Mammary epithelial cell (primary cell): ENCODE measurements at places on chromosomes 1 and 21.

- no peak for DNase-seq
Measured at GRCh38 chr1:20265250-20265649, 25.4 kb upstream of the VWA5B1 start.

- no peak for DNase-seq
Measured at GRCh38 chr1:228795596-228795995, 60.3 kb downstream of the RHOU start.

- peak; percentile 14 for DNase-seq
Measured at GRCh38 chr1:182299728-182300616, 91.6 kb downstream of the GLUL start.

DNA sequence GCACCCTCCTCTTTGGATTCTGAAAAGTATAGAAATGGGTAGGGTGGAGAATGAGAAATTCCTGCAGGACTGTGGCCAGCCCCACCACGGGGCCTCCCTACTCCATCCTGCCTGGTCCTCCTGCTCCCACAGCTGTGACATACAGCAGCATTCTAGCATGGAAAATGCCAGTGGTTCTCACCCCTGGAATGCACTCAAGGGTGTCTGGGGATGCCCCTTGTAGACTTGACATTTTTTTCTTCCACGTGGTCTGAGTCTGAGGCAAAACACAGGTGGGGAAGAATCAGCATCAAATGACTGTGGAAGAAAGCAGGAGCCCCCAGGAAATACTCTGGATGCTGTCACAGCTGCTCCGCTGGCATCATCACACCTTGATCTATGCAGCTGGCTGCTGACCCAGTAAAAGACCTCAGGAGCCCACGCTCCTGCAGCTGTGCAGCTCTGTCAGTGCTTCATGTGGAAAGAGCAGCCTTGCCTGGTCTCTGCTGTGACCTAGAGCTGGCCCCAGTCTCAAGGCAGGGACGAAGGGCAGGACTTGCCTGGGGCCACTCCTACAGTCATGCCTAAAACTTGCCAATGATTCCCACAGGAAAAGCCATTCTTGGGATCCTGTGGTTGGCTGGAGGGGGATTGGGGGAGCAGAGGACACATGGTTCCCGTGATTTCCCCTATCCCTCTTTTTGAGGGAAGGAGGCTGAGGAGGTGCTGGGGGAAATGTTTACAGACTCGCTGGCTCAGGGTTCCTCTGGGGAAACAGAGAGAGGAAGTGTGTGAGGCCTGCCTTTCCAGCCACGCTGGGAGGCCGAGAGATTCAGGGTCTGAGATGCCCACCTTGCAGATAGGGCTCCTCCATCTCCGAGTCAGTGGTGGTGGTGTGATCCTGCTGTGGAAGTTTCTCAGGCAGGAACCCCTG, 10.8 kb upstream of the A3GALT2 start:
- no peak for DNase-seq

DNA sequence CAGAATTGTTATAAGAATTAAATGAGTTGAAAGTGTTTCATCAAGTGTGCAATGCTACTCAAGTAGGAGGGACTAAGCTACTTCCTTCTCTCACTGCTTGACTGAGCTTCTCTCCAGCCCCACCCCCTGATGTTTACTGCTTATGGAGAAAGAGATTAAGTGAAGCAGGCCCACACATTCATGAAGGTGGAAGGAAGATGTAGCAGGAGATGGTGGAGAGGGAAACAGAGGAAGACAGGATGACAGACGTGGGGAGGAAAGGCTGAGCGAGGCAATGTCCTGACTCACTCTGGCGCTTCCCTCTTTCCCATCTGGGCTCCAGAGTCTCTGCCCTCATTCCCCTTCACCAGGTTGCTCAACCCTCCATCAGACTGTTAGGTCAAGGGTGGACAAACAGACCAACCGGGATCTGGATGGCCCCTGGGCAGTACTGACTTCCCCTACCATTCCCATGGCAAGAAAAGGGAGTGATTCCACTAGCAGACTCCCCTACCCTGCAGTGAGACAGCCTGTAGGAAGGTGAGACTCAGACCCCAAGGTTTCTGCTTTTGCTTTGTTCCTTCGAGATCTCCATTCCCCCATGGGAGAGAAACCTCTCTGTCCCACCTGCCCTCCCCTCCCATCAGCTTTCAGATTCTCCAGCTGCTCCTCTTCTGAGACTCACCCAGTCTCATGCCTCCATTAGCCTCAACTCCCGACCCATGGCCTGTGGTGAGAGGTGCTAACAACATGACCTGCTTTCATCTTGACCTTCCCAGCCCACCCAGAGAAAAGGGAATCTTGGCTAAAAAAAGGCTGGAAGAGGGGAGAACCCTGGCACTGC, 3.1 kb upstream of the ARHGEF2 start:
- DNase-seq = no peak

DNA sequence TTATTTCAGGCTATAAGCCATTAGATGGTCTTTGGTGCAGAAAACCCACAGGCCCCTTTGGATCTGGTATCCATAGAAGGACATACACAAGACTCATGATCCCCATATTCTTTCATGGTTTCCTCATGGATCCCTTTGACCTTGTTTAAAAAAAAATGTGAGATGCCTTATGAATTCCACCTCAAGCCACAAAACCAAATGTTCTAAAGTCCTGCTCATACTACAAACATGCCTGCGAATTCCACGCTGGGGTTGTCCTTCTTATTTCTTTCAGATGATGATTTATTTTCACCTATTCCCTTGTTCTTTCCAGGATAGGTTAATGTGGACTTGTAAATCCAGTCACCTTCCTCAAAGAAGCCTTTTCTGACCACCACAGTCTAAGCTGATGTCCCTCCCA, 256.9 kb upstream of the DPYD start:
- no peak for DNase-seq

GRCh38 chr1:108962681-108963051, 618 bp downstream of the CLCC1 start:
- peak; percentile 37 for DNase-seq

GRCh38 chr1:235074523-235075047, 54.1 kb downstream of the TOMM20 start:
- peak; percentile 73 for DNase-seq

DNA sequence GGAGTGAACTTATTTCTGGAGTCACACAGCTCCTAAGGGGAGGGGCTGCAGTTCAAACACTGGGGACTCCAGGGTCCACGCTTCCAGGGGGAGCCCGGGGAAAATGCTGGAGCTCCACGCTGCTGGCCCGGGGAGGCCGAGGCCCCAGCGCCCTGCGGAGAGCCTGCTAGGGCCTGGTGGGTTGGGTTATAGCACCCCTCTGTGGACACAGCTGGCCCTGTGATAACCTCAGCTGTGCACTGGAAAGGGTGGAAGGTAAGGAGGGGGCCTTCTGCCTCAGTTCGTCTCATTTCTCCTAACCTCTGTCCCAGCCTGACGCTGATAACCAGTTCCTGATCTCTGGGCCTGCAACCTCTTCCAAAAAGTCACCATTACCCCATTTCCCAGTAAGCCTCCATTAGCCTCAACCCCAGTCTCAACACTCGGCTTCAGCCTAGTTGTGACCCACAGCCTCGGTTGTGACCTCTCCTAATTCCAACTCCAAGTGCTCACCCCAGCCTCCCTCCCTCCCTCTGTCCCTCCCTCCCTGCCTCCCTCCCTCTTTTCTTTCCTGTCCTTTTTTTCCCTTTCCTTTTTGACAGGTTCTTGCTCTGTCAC, 7.1 kb downstream of the NBL1 start:
- DNase-seq = no peak

DNA sequence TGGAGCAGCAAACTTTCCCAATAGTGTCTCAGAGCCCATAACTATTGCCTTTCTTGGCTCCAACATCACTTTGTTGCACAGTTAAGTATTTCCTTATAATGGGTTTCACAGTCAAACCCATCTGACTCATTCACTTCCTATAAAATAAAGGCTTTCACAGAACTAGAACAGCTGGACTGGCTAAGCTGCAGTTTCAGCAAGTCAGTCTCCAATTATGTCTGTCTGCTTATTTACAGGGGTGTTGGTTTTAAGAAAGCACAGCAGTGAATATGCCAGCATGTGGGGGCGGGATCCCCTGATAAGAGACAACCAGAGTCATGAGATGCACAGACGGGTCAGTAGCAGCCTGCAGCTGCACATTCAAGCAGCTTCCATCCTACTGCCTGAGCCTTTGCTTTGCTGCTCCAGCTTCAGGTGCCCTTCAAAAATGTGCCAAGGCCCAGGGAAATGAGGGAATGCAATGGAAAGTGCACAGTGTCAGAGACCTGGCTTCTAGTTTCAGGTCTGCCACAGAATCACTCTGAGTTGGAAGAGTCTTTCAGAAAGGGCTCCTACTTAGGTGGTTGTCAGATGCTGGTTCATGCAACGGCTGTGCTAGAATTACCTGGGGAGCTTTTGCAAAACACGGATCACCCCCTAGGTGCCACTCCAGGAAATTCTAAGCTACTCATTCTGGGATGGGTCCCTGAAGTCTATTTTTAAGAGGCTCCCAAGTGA, 24.8 kb downstream of the RNF19B start:
- peak; percentile 94 for DNase-seq

GRCh38 chr1:93704052-93704451, 22.4 kb upstream of the BCAR3 start:
- DNase-seq = no peak

GRCh38 chr1:79777481-79778219, 771.1 kb upstream of the ADGRL4 start:
- no peak for DNase-seq

DNA sequence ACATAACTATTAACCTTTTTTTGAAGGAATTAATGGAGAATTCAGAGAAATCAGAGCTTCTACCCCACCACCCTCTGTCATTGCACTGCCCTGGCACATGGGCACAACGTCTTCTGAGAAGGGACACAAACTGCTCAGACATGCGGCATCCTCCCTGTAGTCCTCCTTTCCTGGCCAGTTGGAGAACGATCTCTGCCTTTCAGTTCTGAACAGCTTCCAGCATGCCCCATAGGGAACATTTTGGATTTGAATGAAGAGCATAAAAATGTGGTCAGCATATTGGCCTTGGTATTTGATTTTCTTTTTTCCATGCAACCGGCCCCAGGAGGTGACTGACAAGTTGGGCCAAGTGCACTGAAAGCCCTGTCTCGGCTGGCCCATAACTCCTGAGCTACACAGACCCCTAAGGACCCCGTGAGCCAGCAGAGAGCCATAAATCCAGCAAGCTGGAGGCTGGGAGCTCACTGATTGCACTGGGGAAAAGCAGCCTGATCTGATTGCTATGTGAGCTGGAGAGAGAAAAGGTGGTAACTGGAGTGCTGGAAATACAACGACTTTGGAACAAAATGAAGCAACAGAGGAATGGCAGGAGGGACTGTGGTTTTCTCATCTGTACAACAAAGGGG, 10.9 kb upstream of the BLACAT1 start:
- no peak for DNase-seq

DNA sequence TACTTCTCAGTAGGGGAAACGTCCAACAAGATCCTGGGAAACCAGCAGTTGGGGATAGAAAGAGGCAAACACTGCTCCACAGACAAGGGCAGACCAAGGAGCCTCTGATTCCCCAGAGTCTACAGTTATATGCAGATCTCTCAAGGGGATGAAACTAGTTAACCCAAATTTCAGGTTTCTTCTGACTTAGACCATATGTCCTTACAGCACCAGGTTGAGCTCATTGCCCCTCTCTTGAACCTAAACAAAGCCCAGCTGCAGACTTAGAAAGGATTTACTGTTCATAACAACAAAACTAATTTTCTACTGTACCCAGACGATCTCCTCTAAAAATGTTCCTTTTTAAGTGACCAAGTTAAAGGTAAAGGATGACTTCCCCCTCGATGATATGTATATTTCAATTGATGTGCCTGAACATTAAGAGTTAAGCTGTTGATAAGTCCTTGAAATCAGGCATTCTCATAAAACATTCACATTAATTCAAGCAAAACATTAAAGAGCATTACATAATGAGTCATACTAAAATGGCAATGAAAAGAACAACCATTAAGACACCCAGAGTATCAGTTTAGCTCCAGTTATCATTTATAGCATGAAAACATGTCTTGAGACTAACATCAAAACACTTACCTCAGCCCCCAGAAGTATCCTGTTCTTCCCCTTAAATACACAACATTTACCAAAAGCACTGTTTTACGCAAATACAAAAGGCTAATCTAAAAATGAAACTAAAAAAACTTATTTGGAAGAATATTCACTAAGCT, 24.1 kb downstream of the SMYD3 start:
- no peak for DNase-seq

DNA sequence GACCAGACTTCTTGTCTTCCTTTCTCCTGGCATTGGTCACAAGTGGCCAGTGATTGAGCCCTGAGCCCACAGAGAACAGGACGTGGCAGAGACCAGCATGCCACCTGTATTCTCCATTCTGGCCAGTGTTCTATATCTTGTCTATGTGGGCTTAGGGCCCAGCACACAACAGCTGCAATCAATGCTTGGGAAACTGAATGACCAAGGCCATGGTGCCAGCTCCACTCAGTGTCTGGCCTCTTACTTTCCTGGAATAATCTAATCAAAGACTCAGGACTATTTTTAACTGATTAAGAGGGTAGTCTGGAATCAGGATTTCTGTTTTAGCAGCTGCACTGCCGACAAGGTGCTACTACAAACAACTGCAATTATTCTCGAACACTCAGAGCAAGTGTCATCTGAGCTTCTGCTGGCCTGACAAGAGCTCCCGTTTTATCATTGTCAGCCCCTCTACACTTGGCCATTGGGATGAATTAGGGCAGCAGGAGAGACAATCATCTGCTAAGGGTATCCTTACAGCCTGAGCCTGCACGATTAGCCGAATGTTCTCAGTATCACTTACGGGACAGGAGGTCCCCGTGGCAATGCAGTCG, 74.4 kb upstream of the GRIK3 start:
- DNase-seq = no peak

DNA sequence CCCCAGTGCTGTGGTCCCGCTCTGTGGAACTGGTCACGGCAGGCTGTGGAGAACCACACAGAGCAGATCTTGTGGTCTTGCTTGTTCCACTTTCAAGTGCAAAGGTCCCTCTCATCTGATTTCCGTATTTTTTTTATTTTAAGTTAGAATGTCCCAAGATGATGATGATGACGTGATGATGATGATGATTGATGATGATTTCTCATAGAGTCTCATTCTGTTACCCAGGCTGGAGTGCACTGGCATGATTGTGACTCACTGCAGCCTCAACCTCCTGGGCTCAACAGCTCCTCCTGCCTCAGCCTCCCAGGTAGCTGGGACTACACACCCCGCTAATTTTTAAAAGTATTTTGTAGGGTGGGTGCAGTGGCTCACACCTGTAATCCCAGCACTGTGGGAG, 12.2 kb downstream of the EVA1C start:
- DNase-seq = no peak

GRCh38 chr1:175676991-175677390, 66.4 kb downstream of the TNR start:
- DNase-seq = no peak

DNA sequence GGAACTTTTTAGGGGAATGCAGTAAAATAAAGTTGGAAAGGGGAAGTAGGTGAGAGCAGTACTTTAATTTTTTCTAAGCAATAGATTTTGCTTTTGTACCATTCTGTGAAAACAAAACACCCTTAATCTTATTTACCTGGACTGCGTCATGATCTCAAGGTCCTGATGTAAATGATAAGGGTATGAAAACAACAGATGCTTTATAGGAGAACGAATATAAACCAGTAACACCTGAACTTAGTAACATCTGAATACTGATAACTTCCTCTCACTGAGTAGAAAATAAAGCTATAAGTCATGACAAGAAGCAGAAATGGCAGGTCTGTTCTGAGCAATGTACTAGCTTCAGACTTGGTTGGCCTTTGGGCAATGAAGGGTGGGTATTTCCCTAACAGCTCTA, 77.7 kb downstream of the GDAP2 start:
- DNase-seq = no peak
